ENCODE measurements at places on chromosomes 1 and 21.

DNA sequence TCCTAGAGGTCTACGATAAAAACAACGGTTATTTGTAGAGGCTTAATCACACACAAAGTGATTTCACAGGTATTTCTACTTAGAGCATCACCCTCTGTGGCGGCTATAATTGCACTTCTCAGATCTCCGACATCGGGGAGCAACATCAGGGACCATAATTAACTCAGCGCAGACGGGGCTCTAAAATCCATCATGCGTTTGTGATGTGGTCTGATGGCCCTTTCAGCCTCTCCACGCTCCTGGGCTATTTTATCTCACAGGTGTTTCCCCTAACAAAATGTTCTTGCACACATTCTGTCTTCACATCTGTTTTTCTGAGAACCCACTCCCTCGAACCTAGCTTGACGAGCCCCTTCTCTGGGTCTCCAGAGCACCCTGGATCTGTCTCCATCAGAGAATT, 146.3 kb upstream of the DUSP10 start:
- no peak for DNase-seq

- DNase-seq = no peak
These were observed 5.1 kb downstream of the ZC3H12A start for GRCh38 chr1:37479255-37480124.

GRCh38 chr1:31593770-31594632, 17.7 kb downstream of the TINAGL1 start:
- DNase-seq = peak; percentile 30

DNA sequence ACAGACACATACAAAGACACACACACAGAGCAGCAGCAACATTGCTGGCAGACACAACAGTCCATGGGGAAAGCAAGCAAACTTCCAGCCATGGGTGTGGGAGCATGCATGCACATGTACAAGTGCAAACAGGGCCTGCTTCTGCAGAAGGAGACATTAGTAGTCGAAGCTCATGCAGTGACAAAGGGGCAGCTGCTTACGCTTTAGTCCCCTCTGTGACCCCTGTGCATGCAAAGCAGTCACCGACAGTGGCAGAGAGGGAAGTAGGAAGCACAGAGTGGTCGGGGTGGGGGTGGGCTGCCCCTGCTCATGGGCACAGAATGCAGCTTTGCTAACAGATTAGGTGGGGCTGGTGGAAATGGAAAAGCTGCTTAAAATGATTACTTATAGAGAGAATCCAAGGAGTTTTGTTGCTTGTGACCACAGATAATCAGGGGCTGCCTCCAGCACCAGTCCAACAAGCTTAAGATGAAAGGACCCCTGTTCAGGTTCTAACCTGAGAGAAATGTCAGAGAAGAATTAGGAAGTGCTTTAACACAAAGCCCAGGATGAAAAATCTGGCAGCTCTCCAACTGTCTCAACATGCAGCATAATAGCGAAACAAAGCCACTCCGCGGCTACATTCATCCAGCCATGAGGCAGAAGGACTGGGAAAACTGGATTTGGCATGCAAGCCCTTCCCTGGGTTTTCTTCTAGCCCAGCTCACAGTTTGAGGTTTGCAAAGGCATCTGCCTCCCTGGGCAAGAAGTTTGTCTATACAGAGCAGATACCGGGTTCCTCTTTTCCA, 378.9 kb downstream of the KCNH1 start:
- DNase-seq = peak; percentile 62

GRCh38 chr1:202805886-202806844, 2.1 kb downstream of the KDM5B start:
- DNase-seq = no peak

- DNase-seq = no peak
These were observed 85.6 kb downstream of the HMCN1 start for GRCh38 chr1:185819798-185820197.

DNA sequence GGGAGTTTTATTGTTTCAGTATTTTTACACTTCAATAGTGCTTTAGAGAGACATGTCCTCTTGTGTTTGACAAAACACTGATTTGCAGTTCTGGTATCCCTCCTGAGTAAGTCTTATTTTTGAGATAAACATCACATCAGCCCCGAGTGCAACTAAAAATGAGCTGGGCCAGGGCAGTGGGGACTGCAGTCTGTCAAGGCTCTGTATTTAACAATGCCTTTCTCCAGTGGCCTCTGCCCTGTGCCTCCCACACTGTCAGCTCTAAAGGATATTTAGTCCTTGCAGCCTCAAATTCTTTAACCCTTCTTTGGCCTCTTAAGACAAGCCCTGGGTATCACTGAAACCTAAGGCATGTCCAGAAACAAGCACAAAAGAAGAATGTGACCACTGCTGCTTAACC, 160.6 kb downstream of the ST6GALNAC5 start:
- DNase-seq = no peak

GRCh38 chr1:97834899-97835298, 85.9 kb downstream of the DPYD start:
- DNase-seq = no peak

GRCh38 chr1:81325397-81325796, 475.3 kb upstream of the ADGRL2 start:
- DNase-seq = no peak

DNA sequence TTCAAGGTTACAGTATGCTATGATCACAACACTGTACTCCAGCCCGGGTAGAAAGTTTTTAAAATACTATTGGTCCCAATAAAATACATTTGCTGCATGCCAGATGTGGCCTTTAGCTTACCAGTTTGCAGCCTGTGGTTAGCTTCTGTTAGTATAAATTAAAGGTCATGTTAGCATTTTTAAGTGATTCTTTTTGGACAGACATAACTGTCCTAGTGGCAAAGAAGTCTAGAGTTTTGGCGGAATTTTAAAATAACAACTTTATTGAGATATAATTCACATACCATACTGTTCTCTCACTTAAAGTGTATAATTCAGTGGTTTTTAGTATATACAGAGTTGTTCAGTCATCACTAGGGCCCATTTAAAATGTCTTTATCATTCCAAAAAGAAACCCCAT, 24.3 kb upstream of the TMEM39B start:
- no peak for DNase-seq

GRCh38 chr1:17539477-17540254, at the start of gene ARHGEF10L:
Gene ARHGEF10L, plus strand, starts transcription at chr1:17539698. Its CDS starts 40,898 bp downstream, at chr1:17580596.
- no peak for DNase-seq

DNA sequence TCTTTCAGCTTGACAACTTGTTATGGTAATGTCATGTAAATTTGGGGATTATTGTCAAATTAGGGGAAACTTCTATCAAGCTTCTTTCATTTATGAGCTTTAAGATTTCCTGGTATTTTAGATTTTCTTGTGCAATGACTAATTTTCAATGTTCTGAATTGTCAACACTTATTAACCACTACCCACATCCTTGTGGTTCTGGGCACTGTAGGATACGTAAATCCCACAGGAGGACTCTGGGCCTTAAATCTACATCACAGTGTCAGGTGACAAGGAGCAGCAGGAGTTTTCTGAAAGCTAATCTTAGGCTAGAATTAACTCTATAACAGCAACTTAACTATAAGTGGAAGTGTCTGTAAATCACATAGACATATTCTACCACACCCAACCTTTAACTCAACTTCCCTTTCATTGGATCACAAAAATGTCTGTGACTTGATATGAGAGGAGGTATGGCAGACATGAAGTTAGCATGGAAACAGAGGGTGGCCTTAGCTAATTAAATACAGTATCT, 397.7 kb downstream of the HLX start:
- no peak for DNase-seq

- peak; percentile 39 for DNase-seq
These were observed 91.6 kb downstream of the KAZN start for GRCh38 chr1:14689996-14690615.

DNA sequence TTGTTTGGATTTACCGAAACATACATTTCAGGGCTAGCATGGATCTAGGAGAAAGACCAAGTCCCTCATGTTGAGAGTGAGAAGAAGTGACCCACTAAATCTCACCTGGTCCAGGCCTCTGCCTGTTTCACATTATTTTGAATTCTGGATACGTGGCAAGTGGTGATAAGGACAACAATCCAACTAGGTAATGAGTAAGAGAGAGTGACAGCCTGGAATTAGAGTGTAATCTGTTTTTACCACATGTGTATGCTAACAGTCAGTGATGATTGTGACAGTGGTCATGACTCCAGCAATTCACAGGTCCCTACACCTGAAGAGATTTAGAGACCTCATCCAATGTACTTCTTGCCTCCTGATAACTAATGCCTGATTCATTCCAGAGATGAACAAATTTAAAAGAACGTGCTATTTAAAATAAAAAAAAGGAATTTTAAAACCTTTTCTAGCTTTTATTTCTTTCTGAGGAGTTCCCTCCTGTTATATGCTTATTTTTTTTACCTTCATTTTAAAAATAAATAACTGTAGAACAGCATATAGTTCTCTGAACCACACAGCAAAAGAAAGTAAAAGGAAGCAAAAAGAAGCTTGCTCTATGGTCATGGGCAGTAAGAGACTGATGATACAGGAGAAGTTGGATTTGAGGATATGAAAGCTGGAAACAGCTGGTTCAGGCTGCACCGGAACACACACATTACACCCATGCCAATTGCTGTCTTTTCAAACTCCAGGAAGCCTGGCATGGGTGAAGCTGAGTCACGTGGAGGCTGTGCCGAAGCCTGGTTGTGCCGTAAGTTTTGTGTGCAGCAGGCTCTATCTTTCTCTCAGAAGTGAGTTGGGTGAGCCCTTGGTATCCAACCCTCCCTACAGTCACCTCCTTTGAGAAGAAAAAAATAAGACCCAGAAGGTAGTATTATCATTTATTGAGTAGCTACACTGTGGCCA, 14.7 kb downstream of the C1orf116 start:
- peak; percentile 45 for DNase-seq

- DNase-seq = no peak
These were observed 214.9 kb downstream of the BARHL2 start for GRCh38 chr1:90502194-90502593.

- no peak for DNase-seq
These were observed 103.3 kb downstream of the MRPL39 start for GRCh38 chr21:25503981-25504380.

DNA sequence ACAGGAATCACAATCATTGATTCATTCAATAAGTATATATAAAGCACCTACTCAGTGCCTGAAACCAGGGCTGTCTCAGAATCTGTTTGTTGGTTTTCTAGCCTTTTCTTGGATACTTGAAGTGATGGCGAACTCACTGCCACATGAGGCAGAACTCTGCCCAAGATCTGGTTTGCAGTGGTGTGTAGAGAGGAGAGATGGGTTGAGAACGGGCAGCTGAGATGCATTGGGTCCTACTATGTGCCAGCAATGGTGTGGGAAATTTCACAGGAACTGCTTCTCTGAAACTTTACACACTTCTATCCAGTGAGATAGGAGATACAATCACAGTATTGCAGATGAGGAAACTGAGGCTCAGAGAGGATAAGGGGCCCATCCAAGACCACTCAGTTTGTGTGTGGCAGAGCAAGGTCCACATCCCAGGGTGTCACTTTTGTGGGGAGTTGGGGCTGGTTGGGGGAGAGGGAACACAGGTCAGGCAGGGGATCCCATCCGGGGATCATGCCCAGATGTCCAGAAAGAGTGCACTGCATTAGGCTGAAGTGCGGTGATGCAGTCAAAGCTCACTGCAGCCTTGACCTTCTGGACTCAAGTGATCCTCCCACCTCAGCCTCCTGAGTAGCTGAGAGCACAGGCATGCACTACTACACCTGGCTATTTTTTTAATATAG, 83.7 kb upstream of the IFFO2 start:
- no peak for DNase-seq

- DNase-seq = no peak
These were observed 1.1 kb upstream of the RAP1GAP start for GRCh38 chr1:21670059-21670881.

- no peak for DNase-seq
These were observed 4.9 kb upstream of the WNT3A start for GRCh38 chr1:228001738-228002535.

- DNase-seq = no peak
These were observed 49.2 kb downstream of the TUT4 start for GRCh38 chr1:52503706-52504105.

GRCh38 chr1:38997901-38998190, 6.8 kb downstream of the AKIRIN1 start:
- peak; percentile 87 for DNase-seq

DNA sequence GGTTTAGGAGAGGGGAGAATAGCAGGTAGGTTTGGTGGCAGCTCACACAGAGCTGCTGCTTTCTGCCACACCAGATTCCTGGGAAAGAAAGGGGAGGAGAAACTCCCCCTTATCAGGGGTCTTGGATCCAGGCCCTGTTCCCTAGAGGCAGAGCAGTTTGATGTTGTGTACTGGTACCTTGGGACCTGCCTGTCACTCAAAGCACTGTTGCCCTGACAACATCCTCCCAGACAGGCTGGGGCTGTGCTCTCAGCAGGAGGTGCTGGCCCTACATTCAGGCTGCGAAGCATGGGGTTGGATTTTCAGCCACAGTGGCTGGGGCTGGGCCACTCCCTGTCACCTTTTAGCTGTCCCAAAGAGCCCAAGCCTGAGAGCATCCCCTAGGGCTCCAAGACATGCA, 188.0 kb downstream of the GRIK3 start:
- no peak for DNase-seq

DNA sequence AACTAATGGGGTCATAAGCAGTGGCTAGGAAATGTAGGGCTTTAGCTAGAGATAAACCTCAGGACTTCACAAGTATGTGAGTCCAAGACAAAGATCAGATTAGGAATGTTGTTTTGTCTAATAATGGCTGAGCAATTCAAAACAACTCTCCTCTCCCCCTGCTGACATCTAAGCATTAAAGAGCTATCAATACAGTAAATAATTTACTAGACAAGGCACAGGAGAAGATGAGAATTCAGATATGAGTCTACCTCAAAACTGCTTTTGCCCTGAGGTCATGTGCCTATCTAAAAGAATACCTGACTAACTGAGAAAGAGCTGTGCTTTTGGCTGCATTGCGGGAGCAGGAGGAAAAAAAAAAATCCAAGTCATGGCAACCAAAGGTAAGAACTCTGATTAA, 86.8 kb downstream of the SPATA17 start:
- no peak for DNase-seq

DNA sequence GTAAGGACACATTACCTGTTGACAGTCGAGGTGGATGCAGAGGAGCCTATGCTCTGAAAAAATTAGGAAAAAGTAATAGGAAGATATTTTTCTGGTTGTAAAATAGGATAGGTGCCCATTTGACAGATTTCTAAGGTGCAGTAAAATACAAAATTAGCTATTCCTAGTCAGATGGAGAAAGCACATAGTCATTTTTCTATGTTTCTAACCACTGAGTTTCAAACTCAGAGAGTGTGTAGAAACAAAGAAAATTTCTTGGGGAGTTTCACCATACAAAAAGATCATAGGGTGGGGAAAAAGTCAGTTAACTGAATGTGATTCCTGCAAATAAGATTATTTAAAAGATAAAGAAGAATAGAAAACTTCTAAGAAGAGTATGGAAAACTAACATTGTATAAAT, 666.9 kb downstream of the KCNT2 start:
- DNase-seq = no peak

DNA sequence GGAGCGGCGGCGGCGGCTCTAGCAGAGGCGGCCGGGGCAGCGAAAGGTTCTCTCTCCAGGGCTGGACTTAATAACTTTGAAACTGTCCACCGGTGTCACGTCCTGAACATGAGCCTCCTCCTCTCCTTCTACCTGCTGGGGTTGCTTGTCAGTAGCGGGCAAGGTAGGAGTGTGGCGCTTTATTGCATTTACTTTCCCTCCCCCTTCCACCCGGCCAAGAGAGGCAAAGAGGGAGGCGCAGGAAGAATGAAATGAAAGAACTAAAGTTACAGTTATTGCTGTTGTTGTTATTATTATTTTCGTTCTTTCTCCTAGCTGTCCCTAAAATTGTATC, 214 bp downstream of the NCAM2 start:
- DNase-seq = no peak

GRCh38 chr1:164613176-164613575, 54.2 kb downstream of the PBX1 start:
- DNase-seq = no peak

- no peak for DNase-seq
These were observed 6.9 kb upstream of the NR1I3 start for GRCh38 chr1:161244888-161245287.

GRCh38 chr1:155082301-155083051, 3.8 kb downstream of the EFNA3 start:
- no peak for DNase-seq

All from pons (tissue), 1 donor.